ENCODE measurements at places on chromosomes 6 and 20.

- no peak for DNase-seq
These were observed 29.1 kb downstream of the PLCG1 start for GRCh38 chr20:41166201-41167117.

GRCh38 chr20:40238511-40238910 is 450.5 kb downstream of the MAFB start:
- no peak for DNase-seq

DNA sequence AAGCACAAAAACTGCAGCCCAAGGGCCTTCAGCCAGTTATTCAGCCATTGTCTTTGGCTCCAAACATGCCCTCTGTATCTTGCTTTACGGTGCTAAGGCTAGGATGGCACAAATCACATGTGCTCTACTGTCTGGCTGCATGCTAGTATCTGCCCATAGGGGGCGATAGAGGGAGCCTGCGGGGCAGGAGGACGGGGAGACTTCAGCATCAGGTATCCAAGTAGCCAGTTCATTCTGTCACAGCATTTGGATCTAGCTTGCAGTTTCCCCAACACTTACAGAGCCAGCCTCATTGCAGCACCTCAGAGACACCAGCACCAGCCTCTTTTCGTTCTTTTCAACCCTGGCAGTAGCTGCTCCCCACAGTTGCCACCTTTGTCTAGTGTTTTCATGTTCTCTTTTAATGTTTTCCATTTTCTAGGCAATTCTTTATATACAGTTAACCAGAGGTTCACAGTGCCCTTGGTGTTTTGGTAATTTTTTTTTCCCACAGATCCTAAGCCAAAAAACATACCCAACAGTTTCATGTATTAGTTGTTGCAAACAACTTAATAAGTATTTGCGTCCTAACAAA is 705.9 kb downstream of the PTPRT start:
- no peak for DNase-seq

DNA sequence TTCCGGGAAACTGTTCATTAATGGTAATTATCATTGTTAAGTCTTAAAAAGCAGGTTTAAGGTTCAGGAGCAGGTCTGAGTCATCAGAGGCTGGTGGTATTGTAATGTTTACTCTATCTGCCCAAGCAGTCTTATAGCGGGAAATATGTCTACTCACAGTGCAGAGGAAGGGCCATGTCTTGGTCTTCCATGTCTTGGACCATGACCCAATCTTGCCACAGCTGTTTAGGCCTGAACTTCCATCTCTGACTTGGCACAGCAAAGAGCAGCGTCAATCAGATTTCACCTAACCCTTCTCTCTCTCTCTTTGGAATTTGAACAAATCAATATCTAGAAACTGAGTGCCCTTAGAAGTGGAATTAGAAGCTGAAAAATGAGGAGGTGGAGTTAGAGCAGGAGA is 25.8 kb downstream of the SLC2A12 start:
- no peak for DNase-seq

- no peak for DNase-seq
These were observed 84.6 kb upstream of the JAG1 start for GRCh38 chr20:10758446-10758845.

DNA sequence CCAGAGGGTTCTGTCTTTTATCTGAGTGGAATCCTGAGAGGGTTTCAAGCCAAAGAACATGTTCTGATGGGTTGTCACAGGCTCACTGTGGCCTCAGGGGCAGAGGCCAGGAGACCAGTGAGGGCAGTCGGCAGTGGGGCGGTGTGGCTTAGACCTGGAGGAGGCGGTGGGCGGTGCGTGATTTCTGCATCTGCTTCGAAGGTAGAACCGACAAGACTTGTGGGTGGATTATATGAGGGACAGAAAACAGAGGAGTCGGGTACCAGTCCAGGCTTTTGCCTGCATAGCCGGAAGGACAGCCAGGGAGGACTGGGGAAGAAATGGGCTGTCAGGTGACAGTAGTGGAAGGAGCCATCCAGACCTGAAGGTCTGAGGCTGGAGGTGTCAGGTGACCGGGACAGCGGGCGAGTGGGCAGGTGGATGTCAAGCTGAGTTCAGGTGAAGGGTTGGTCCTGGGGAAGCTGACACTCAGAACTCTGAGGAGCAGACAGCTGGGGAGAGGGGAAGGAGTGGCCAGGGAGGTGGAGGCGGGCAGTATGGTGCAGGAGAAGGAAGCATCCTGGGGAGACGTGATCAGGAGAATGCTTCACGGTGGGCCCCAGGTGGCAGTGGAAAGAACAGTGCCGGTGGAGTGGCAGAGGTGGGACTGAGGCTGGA is 3.1 kb downstream of the CTSZ start:
- no peak for DNase-seq

DNA sequence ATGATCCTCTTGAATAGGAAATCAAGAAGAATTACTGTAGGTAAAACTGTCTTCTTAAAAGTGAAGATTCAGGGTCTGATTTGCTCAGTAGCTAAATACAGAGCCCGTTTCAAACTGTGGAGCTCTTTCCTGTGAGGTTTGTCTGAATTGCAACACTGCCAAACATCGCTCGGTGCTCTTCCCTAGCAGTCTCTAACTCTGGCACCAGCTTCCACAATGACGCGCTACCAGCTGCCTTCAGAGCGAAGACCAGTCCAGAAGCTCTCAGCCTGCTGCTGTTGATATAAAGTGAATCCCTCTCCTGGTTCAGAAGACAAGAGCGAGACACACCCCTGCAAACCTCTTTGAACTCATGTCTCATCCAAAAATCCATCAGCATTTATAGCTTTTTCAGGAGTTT is 447.0 kb downstream of the LMBRD1 start:
- DNase-seq = no peak

DNA sequence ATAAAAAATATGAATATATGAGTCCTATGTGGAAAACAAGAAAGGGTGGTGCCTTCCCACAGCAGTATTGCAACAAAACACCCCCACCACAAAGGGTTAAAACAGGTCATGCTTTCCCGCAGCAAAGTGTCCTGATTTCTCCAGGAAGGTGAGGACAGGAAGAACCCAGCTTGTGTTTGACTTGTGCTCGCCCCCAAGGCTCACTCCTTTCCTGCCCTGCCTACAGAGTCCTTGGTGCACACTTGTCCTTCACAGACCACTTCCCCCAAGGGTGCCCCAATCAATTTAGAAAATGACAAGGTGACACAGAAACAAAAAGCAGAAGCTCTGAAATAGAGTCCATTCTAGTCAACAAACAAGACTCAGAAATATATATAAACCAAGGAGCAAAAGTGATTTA is 237.4 kb downstream of the PTPRK start:
- no peak for DNase-seq

DNA sequence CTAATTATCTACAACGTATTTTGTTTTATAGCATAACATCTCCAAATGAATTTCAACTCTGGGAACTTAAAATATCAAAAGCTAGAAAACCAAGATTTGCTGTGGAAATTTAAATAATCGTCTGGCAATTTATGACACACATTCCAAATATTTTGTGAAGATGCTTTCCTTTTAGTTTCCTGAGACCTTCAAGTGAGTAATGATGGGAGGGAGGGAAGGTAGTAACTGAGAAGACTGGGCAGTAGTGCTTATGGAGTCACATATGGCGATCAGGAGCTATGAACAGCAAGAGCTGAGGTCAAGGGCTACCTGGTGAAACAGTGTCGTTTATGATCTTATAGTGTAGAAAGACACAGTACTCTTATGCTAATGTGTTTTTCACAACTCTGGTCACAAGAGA is 178.2 kb upstream of the THEMIS start:
- no peak for DNase-seq

DNA sequence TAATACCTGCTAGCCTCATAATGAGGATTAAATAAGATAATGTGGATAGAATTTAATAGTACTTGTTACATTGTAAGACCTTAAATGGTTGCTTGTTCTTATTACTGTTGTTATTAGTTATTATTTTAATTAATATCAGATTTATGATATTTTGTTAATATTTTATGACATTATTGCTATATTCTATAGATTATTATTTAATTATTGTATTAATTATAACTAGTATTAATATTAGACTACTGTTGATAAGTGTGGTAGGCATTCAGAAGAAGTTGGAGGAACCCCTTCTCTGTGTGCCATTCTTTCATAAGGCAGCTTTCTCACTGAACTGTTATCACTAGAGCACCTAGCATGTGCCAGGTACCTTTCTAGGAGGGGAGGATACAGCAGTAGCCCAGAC is 2.6 kb upstream of the NEDD9 start:
- no peak for DNase-seq

GRCh38 chr6:126701676-126702560 is 362.0 kb downstream of the CENPW start:
- no peak for DNase-seq

- DNase-seq = no peak
These were observed 104.0 kb downstream of the EYA2 start for GRCh38 chr20:46998477-46999240.

- DNase-seq = no peak
These were observed 65.8 kb downstream of the PHACTR2 start for GRCh38 chr6:143743301-143744166.

DNA sequence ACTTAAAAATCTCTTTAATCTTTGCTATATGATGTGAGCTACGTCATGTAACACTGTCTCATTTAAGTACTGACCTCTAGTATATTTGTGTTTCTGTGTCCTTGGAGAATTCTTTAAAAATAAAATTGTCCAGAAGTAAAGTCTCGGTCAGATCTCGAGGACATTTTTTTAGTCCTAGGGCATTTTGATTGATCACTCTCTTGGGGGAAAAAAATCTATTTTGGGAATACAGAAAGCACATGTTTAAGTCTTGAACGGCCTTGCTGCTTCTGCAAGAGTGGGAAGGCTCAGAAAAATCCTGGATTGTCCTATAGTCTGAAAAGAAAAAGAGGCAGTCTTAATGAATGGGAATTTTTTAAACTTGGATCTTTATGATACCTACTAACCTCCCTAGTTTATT is 234.3 kb downstream of the UTRN start:
- no peak for DNase-seq

DNA sequence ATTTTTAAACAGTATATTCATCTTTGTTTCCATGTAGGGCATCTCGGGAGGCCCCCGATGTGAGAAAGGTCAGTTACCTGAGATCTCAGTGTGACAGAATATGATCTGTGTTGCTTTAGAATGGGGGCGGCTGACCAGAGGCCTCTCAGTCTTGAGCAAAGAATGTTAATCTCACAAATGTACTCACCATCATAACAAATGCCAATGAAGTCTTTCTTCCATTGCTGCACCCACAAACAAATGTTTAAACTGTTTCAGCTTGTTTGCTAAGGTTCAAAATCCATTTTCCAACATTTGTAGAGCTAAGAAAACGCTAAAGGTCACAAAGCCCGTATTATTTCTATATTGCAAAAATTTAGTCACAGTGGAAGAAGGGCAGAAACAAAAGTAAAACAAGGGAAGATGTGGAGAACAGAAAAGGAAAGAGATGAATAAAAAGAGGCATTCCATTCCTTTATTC is 31.8 kb downstream of the ELOVL2 start:
- DNase-seq = no peak

DNA sequence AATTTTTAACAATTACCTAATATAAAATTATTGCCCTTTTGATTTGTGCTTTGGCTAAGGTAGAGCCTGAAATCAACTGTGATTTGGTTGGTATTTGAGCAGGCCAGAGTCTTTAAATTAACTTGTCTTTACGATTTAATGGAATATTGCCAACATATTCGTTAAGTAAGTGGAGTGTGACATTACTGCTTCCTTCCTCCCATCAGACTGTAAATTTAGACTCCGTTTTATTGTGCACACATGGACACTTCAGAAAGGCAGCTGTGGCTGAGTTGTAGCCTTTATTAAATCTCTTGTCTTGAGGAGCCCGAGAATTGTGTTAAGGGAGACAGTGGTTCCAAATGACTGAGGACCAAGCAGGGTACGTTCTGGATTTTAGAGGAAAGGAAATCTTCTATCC is 57.4 kb downstream of the CAP2 start:
- DNase-seq = no peak

DNA sequence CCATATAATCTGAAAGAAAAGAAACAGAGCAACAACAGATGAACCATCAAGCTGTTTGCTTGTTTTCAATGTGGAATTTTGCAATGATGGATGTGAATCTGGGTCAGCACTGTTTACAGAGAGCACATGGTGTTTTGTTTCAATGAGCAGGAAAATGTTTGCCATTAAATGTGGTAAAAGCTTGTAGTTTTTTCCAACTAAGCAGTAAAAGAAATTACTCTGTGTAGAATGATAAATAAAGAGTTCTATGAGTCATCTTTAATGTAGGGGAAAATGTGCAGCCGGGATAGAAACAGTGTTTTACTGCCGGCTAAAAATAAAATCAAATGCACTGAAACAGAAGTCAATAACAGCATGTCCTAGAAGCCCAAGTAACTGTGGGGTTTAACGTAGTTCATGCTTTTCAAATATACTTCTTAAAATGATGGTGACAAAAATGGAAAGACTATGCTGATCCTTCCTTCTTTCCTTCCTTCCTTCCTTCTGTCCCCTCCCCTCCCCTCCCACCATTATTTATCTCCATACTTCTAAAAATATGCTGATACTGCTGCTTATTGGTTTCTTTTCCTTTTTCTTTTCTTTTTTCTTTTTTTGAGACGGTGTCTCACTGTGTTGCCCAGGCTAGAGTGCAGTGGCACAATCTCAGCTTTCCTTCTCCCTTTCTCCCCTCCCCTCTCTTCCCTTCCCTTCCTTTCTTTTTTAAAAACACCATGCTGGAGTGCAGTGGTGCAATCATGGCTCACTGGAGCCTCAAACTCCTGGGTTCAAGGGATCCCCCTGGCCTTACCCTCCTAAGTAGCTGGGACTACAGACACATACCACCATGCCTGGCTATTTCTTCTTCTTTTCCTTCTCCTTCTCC is 6.3 kb upstream of the NAA20 start:
- DNase-seq = no peak

GRCh38 chr6:46909371-46909770 is 12.4 kb downstream of the ADGRF5 start:
- no peak for DNase-seq

DNA sequence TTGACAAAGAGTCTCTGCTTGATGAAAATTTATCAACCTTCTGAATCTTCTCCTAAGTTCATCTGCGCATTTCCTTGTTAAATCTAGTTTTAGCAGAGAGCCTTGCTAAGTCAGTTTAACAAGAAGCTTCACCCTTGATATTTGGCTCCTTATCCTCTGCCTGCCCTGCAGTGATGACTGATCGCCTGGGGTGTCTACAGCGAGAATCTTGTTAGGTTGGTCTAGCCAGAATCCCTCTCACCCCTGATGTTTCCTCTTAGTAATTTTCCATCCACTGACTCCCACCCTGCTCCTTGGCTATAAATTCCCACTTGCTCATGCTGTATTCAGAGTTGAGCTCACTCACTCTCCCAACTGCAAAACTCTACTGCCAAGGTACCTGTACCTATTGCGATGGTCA is 114.1 kb downstream of the TENT5A start:
- no peak for DNase-seq

DNA sequence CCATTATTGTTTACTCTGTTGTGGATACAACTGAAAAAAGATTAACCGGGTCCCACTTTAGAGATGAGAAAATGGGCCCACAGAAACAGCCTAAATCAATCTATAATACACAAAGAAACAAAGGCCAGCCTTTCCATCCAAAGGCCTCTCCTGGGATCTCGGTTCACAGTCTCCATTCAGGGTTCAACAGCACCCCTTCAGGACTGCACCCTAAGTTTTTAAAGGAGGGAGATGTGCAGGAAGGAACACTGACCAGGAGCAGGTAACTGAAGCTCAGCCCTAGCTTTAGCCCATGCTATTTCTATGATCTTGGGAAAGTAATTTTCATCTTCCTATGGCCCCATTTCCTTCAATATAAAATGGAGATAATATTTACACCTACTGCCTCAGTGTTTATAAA is 147.7 kb downstream of the BTBD9 start:
- no peak for DNase-seq
